ENCODE measurements at places on chromosomes 13 and 19. TPM values are rescaled to one million over a fixed set of nuclear protein-coding genes. Genes with fewer than 3 reads are reported as not detected.

Gene MIA
- total RNA-seq, result 12.6 TPM

Gene BEST2
- total RNA-seq, result 0.10 TPM

DNA sequence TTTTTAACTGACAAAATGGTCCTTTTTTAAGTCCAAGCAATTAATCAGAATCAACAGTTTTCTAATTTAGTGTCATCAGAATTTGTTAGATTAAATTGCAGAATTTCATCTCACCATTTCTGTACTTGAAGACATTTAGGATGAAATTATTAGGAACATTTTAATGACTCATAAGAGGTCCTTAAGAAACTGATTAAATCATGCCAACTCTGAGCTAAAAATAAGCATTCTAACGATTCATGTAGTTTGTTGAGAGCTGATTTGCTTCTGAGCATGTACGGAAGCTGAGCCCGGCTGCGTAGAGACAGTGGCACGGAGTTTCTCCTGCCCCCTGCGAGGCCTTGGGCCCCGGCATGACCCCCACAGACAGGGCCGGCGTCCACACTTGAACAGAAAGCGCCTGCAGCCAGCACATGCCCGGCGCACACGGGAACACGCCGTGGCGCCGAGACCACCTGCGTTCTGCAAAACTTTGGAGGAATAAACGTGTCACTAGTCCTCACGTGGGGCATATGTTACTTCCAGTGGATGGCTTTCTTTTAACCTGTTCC is 89.7 kb upstream of the MCF2L start:
- no peak for DNase-seq

DNA sequence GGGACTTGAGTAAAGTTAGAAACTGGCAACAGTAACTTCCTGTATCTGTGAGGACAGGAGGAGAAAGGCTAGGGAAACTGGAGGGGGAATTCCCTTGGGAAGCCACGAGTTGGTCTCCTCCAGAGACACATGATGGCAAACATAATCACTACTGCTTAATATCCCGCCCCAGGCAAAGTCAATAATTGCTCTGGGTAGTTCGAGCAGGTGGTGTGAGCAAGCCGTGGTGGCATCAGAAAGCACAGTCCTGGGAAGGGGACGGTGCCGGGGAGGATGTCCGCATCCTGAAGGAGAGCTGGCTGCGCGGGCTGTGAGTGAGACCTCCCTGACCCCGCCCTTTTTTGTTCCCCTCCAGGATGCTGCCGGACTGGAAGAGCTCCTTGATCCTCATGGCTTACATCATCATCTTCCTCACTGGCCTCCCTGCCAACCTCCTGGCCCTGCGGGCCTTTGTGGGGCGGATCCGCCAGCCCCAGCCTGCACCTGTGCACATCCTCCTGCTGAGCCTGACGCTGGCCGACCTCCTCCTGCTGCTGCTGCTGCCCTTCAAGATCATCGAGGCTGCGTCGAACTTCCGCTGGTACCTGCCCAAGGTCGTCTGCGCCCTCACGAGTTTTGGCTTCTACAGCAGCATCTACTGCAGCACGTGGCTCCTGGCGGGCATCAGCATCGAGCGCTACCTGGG is 1.4 kb downstream of the FFAR2 start:
- no peak for DNase-seq

DNA sequence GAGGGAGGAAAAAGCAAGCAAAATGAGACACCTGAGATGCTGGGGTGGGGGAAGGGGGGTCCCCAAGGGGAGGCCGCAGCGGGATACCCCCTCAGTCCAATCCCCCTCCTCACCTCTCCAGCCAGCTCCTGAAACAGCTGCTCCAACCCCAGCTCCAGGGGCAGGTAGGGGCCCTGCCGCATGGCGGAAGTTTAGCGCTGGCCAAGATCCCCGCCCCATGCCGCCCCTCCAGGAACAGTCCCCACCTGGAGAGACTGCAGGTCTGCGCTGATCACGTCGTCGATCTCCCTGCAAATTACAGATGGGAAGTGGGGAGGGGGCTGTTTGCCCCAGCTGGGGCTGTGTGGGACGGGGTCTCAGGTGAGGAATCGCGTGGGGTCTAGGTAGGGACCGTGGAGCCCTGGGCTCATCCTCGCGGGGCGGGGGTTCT is 9.0 kb downstream of the CAPN12 start:
- DNase-seq, result no peak

DNA sequence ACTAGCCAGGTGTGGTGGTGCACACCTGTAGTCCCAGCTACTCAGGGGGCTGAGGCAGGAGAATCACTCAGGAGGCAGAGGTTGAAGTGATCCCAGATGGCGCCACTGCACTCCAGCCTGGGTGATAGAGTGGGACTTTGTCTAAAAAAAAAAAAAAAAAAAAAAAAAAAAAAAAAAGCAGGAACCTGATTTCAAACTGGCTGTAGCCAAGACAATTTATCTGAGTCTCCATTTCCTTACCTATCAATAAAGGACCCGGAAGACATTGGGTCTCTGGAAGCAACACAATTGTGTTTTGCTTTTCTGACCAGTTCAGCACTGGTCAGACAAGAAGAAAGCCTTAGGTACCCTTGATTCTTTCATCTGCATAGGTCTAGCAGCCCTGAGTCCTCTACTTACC is 491.0 kb downstream of the TBC1D4 start:
- no peak for DNase-seq

DNA sequence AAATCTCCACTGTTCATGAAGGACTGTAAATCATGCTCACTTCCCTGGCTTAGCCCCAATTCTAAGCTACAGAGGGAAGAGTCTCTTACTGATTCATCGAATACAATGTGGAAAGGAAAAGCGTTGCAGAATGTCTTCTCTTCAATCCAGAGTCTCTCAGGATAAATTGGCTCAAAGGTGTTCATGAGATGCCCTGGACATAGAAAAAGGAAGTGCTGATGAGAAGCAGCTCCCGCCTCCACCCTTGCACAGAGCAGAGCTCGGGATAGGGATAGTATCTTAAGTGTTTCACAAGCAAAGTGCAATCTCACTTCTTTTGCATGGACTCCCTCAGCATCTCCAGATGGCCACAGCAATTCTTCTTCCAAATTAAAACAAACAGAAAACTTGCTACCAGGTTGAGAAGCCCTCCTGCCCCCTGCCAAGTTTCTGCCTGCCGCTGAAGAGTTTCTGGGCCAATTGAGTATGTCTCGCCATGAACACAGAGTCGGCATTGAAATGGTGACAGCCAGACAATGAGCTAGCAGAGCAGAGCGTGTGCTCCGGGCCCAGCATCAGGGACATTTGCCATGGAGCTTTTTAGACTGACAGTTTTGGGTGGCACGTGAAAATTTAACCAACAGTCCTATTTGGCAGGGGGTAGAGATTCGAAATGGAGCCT is 85.7 kb downstream of the C13orf42 start:
- no peak for DNase-seq
